ENCODE measurements at places on chromosomes 13 and 19. TPM values are rescaled to one million over a fixed set of nuclear protein-coding genes. Genes with fewer than 3 reads are reported as not detected.

- H3K36me3 ChIP-seq: no peaks in the 10 kb centered on the region
- no peak for DNase-seq
- peaks cover 7% of the 10 kb centered on the region for H3K4me1 ChIP-seq
- no peak overlapping the region for H3K4me3 ChIP-seq
- no peak overlapping the region for H3K27ac ChIP-seq
- H3K27me3 ChIP-seq: no peaks in the 10 kb centered on the region
Observed at GRCh38 chr19:53809518-53810186, 14.5 kb downstream of the NLRP12 start.

Gene DNMT1
- 133 TPM for total RNA-seq

DNA sequence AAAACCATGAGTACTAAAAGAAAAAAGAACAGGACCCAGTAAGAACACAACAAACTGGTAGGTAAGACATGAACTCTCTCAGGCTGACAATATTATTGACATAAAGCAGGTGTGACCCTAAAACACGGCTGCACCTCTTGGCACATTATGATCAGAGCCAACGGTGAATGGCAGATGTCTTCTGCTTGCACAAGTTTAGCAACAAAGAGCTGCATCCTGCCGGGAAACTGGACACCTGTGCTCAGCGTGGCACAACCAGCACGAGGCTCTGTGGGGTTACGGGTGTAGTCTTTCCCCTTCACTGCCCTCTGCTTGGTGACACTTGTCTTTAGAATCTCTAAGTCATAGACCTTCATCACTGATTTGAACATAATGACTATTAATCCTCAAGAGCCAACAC lies 97.9 kb downstream of the DOCK9 start:
- no peak overlapping the region for H3K27ac ChIP-seq
- H3K4me3 ChIP-seq: no peak overlapping the region
- no peaks in the 10 kb centered on the region for H3K4me1 ChIP-seq
- no peak for DNase-seq

Gene CXCL17
- total RNA-seq: 3.8 TPM

DNA sequence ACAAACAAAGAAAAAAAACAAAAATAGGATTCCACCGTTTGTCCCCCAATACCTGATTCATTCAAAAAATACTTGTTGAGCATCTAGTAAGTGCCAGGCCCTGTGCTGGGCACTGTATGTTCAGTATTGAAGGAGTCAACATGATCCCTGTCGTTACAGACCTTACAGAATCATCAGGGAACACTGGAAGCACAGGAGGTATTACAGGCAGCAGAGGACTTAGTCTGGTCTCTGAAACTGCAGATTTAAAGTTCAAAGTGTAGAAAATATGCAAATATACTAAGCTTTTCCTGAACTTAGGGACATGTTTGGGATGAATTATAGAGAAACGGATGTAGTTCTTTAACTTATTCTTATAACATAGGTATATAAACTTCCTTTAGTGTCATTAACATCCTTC lies 160.7 kb upstream of the RFC3 start:
- no peaks in the 10 kb centered on the region for H3K36me3 ChIP-seq
- H3K27ac ChIP-seq: no peak overlapping the region
- H3K4me1 ChIP-seq: no peaks in the 10 kb centered on the region
- H3K27me3 ChIP-seq: no peaks in the 10 kb centered on the region
- H3K4me3 ChIP-seq: no peak overlapping the region
- no peak for DNase-seq

GRCh38 chr19:2589441-2589840 lies 113.1 kb downstream of the GNG7 start:
- no peaks in the 10 kb centered on the region for H3K36me3 ChIP-seq
- no peak overlapping the region for H3K27ac ChIP-seq
- peaks cover 8% of the 10 kb centered on the region for H3K4me1 ChIP-seq
- no peak for DNase-seq

DNA sequence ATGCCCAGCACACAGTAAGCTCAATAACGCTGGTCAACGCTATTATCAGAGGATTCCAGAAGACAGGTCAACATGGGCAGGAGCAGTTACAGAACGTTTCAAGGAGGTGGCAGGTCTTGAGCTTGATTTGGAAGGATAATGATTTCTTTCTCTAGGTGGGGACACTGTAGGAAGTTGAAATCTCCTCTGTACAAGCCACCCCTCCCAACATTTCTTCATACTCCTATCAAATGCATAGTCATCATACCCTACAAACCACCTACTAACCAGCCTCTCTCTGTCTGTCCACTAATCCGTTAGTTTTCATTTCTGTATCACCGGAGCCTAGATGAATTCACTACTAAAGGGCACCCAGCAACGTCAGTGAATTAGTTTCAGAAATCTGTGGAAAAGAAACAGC lies 1.3 kb downstream of the ATP7B start:
- DNase-seq: no peak
- peaks cover 54% of the 10 kb centered on the region for H3K27me3 ChIP-seq
- peaks cover 27% of the 10 kb centered on the region for H3K4me1 ChIP-seq
- H3K36me3 ChIP-seq: peaks cover 27% of the 10 kb centered on the region
- H3K4me3 ChIP-seq: no peak overlapping the region

GRCh38 chr13:28751175-28751960 lies 32.6 kb upstream of the SLC46A3 start:
- H3K4me1 ChIP-seq: peaks cover 11% of the 10 kb centered on the region
- H3K4me3 ChIP-seq: no peak overlapping the region
- no peak overlapping the region for H3K27ac ChIP-seq

Gene TMEM145
- total RNA-seq: 1.5 TPM

Gene CEACAM1
- total RNA-seq: 159 TPM

DNA sequence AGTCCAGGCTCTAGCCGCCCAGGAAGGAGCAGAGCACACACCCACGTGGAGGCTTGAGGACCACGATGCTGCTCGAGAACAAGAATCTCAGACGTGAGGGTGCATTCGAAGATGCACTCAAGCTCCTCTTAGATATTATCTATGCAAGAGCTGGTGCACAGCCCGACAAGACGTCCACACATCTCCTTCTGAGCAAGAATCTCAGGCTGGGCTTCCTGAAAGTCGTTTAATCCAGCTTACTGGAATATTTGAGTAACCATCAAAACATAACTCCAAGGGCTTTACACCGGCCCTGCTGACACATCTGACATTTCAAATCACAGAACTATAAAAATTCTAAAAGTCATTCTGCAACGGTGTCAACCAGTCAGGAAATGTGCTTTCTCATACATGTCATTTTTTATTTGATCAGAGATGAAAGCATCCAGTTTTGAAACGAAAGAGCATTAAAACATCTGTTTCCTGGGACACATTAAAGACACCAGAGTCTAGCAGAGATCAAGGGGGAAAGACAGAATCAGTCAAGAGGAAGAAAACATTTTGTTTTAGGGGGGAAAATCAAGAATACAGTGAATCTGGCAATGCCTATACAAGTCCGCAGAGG lies 177.7 kb upstream of the IRS2 start:
- H3K27me3 ChIP-seq: no peaks in the 10 kb centered on the region
- H3K27ac ChIP-seq: no peak overlapping the region
- H3K4me3 ChIP-seq: no peak overlapping the region
- DNase-seq: no peak
- no peaks in the 10 kb centered on the region for H3K4me1 ChIP-seq
- no peaks in the 10 kb centered on the region for H3K36me3 ChIP-seq
